GM13977 (cell line): ENCODE measurements at places on chromosomes 4 and X.

- no peak for DNase-seq
These were observed 6.4 kb upstream of the IL13RA2 start for GRCh38 chrX:115023811-115024210.

DNA sequence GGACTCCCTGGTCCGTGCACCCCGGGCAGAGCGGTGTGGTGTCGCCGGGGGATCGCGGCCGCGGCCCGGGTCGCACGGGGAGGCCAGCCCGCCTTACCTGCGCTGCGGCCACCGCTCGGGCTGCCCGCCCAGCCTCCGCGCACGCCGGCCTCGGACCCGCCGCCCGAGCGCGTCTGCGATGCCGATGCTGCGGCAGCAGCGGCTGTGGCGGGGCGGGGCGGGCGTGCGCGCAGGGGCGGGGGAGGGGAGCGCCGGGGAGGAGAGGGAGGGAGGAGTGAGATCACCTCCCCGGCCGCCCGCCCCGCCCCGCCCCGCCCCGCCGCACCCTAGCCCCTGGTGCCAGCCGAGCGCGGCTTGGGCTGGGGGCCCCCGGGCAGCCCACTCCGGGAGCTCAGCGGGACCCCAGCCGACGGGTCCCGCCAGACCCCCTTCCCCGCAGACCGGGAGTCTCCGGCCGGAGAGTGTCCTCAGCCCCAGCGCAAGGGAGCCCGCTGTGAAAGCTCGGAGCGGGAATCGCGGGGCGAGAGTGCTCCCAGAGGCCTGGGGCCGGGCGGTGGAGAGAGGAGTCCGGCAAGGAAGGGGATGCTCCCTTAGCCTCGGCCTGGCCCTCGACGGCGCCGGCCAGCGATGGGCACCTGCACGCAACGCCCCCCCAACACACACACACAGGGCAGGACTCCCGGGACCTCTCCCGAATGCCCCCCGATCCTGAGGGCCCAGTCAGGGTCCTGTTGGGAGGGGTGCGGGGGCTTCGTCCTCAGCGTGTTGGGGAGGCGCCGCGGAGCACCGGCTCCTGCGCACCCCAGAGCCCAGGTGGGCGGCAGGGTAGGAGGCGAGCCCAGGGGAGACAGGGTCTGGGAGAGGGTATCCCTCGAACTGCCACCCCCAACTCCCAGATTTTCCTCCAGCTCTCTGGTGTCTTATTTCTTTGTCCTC is at the start of gene L1CAM:
Gene L1CAM, minus strand, starts transcription at position 206 of the 936 bp plus-strand sequence. CDS start 10,337 bp downstream, outside the sequence.
- DNase-seq: no peak

DNA sequence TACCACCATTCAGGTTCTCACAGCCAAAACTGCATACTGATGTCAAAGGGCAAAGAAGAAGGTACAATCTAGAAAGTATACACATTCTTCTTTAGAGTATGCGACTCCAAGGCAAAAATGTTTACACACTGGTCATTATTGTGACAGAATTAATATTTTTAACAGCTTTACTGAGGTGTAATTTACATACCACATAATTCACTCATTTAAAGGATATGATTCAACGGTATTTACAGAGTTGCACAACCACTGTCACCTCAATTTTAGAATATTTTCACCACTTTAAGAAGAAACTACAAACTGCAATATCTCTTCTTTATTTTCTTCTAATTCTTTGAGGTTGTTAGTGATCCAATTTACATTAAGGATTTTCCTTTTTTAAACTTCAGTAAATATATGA is 325.4 kb upstream of the SMIM31 start:
- no peak for DNase-seq

DNA sequence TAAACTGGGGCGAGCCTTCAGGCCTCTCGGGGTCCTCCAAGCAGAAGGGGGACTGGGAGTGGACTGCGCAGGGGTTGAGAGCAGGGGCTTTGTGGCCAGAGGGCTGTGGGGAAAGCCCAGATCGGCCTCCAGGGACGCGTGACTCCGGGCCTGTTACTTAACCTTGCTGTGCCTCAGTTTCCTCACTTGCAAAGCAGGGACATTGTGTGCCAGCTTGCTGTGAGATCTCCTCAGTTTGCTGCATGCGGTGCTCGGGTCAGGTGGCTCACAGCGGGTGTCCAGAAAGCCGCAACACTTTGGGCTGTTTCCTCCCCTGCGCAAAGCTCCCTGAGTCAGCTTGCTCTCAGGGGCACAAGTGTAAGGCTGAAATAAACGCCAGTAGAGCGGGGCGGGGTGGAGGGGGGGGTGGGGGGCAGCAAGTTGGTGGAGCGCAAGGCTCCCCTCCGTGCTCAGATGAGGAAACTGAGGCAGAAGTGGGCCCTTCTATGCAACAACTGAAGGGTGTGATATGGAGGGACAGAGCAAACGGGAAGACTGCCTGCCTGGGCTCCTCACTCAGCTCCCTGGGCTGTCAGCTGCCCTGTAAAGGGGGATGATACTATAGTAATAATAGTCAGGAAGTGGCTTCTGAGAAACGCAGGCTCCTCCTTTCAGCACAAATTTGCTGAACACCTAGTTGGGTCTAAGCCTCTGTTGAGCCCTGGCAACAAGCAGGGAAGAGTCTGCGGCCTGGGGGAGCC is 101.0 kb downstream of the HMX1 start:
- DNase-seq: no peak
